Brain pericyte (primary cell): ENCODE measurements at places on chromosomes 13 and 19.

GRCh38 chr13:76009267-76009890, 373.2 kb downstream of the LMO7 start:
- no peak for DNase-seq

DNA sequence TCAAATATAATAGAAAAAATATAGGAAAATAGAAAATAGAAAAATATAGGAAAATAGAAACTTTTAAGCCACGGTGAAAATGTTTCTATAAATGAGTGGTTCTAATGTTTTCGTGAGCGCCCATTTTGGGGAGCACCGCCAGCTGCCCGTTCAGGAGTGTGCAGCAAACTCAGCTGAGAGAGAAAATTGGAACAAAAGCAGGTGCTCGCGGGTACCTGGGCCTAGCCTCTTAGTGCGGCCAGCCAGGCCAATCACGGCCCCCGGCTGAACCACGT, 204 bp upstream of the PDX1 start:
- no peak for DNase-seq

DNA sequence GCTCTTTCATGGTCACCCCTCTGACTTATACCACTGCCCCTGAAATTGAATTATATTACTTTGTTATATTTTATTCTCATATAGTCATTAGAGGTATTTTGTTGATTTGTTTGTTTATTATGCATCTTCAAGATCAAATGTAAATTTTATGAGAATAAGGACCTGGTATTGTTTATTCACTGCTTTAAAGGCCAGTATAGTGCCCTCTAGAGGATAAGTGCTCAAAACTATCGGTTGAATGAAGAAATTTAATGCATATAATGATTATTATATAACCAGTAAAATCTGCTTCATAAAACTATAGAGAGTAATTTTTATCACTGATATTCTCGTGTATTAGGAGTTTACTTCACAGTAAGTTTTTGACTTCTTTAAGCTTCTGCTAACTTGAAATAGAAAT, 1401.9 kb downstream of the SLITRK1 start:
- DNase-seq, result no peak

DNA sequence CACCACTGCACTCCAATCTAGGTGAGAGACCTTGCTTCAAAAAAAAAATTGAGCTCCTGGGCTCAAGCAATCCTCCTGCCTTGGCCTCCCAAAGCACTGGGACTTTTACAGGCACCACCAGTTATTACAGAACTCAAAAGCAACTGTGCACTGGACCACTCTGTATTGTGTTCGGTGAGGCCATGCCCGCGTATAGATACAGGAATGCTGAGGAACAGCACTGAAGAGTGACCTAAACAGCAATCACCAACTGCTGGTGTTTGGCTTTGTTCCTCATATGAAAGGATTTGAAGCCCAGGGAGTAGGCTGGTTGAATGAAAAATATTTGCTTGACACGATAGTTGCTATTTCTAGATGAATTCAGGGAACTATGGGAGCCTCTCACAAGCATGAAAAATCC, 29.5 kb downstream of the SLC25A30 start:
- DNase-seq, result no peak

GRCh38 chr19:39224910-39225309, 19.9 kb downstream of the IFNL3 start:
- no peak for DNase-seq

DNA sequence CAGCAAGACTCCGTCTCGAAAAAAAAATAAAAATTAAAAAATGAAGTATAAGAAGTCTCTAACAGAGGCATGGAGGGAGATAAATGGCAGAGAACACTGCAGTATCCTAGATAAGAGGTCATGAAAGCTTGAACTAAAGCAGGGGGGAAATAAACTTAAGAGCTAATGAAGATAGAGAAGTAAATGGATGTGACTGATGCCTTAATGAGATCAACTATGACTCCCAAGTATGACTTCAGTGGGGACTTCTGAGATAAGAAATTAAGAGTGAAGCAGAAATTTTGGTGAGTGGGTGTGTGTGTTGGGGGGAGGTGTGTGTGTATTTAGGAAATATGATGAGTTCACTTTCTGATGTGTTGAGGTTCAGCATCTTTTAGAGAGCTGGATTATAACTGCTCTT, 55.1 kb downstream of the DIAPH3 start:
- DNase-seq, result no peak

DNA sequence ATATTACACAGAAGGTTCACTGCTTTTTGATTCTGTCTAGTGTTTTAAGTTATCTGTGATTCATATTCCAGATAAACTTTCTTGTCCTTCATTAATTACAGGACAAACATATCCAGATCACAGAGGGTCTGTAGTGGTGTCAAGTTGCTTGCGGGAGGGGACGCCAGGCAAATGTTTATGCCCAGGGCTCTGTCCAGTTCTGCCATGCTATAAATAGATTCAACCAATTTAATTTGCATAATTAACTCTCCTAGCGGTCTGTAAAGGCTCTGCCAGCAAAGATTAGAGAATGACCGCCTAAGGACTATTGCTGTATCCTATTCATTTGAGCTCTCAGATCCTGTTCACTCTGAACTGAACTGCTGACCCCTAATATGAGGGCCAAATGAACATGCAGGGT, 59.7 kb upstream of the TRPC4 start:
- no peak for DNase-seq

GRCh38 chr19:801030-801860, 4.0 kb downstream of the PTBP1 start:
- DNase-seq, result no peak

GRCh38 chr19:55584871-55585270, 4.2 kb upstream of the ZNF579 start:
- DNase-seq, result no peak

GRCh38 chr19:8127311-8127710, 22.1 kb downstream of the FBN3 start:
- DNase-seq, result no peak

- no peak for DNase-seq
Observed at GRCh38 chr13:75364131-75364713, 117.7 kb downstream of the TBC1D4 start.
